ENCODE measurements at places on chromosomes 7 and 10. TPM values are rescaled to one million over a fixed set of nuclear protein-coding genes. Genes with fewer than 3 reads are reported as not detected.

Gene UPP1
- 110 TPM for total RNA-seq

Gene PSD
- 0.55 TPM for total RNA-seq

Gene HOXA4
- 1.2 TPM for total RNA-seq

Gene GIMAP4
- not detected for total RNA-seq

All from A549 treated with GW870086 at 1 μM for 4 hours (cell line).